MM.1S (cell line): ENCODE measurements at places on chromosomes 16 and 17.

DNA sequence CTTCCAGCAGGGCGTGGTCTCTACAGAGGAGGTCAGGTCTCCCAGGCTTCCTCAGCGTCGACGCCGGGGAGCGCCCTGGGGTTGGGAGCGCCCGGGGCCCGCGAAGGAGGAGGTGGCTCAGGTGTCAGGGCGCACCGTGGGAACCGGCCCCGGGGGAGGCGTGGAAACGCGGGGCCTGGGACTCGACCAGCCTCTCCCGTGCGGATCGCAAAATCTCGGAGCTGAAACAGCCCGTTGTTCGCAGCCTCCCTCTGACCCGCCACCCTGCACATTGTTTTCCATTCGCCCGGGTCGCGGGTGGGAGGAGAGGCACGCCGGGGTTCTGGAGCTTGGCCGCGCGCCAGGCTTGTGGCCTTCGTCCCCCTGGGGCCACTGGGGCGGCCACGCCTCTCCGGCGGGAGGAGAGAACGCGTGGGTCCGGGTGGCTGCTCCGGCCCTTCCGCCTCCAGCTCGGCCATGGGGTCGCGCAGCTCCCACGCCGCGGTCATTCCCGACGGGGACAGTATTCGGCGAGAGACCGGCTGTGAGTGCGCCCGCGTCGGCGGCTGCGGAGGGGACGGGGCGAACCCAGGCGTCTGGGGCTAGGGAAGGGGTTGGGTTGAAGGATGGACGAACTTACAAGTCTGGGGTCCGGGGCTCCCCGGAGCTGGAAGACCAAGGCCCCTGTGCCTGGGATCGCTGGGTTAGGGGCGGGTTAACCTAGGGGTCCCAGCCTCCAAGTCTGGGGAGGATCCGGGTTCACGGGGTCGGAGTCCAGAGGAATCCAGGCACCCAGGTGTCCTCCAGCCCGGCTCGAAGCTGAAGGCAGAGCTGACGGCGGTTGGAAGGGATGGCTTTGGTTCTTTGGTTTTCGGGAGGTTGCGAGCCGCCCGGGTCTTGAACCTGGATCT, at the start of gene CHP2:
Gene CHP2, plus strand, starts transcription at position 433 of the 890 bp plus-strand sequence. Its CDS starts 24 bp downstream, at position 457.
- no peaks in the 10 kb centered on the region for H3K27me3 ChIP-seq
- no peaks in the 10 kb centered on the region for H3K4me1 ChIP-seq
- H3K4me3 ChIP-seq = no peak within 1 kb of the TSS
- DNase-seq = no peak
- H3K36me3 ChIP-seq = no peaks in the 10 kb centered on the region

DNA sequence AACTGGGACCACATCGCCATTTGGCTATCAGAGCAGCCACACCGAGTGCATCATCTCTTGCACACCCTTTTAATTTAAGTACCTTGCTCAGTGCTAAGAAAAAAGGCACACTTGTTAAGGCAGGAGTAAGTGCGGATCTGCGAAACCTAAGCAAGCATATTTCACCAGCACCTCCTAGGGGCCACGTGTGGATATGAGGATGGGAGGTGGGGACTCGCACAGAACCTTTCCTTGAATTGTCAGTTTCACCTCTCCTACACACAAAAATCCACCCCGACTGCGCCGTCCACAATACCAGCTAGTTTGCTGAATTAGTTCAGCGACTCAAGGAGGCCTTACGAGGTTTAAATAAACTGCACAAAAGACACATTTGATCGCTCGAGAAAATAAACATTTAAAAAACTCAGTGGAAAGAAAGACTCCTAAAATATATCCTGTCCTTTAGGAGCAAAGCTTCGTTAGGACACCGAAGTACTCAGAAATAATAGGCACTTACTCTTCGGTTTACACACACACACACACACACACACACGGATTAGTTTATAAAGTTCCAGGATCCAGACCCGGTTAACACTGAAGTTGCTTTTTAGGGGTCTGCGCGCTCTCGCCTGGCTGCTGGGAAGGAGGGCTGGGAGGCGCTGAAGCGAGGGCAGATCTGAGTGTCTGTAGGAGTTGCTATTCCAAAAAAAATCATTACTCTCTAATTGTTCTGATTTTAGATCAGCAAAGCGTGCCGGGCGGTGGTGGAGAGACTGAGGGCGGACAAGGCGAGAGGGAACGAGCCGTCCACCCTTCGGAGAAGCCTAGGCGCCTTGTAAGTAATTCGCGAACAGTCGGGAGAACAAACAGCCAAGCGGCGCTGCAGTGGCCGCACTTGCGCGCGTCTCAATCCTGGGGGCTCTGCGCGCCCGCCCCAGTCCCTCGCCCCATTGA, 1.0 kb upstream of the KCNJ2 start:
- H3K27me3 ChIP-seq = peaks cover 4% of the 10 kb centered on the region; the same call in 1 of the 2 replicates
- no peaks in the 10 kb centered on the region for H3K36me3 ChIP-seq
- no peaks in the 10 kb centered on the region for H3K4me1 ChIP-seq
- H3K27ac ChIP-seq = no peak overlapping the region

- no peaks in the 10 kb centered on the region for H3K4me1 ChIP-seq
- H3K27ac ChIP-seq = no peak overlapping the region
- no peak for DNase-seq
- no peak overlapping the region for H3K4me3 ChIP-seq
- no peaks in the 10 kb centered on the region for H3K36me3 ChIP-seq
Observed at GRCh38 chr16:81945665-81946064, 65.6 kb downstream of the SDR42E1 start.

DNA sequence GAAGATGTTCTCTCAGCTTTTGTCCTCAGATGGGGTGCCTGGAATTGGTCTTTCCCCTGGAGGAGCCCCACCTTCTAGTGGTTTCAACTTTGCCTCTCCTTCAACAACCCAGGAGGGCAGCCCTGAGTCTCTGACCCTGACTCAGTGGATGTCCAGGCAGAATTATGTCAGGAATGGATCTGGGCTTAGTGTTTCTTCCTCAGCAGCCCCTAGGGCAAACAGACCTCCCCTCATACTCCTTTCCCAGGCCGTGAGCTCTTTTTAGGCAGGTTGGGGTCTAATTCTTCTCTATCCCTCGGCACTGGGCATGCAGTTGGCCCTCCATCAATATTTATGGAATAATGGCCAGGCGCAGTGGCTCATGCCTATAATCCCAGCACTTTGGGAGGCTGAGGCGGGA, 20.2 kb upstream of the FMNL1 start:
- H3K27ac ChIP-seq = no peak overlapping the region
- H3K27me3 ChIP-seq = no peaks in the 10 kb centered on the region
- no peaks in the 10 kb centered on the region for H3K4me1 ChIP-seq

DNA sequence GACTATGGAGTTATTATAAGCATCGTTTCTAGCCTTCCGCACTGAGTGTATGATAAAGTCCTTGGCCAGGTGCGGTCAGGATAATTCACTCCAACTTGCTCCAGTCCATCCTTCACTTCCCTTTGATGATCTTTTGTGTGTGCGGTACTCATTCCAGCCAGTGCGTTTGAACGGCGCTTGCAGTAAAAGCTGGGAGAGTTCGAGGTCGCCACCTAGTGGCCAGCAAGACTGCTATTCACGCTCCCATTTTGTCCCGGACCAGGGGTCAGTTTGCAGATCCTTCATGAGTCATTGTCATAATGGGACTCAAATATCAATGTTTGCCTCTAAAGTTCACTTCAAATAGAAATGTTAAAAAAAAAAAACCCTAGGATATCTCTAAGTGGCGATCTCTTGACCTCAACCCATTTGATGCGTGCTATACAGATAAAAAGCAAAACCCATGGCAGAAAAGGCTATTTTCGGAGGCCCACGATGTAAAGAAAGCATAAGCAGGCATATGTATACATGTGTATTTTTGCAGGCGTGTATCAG, 417.1 kb downstream of the TMEM114 start:
- H3K36me3 ChIP-seq = no peaks in the 10 kb centered on the region
- H3K4me3 ChIP-seq = no peak overlapping the region
- H3K27ac ChIP-seq = no peak overlapping the region
- DNase-seq = peak; percentile 28
- H3K4me1 ChIP-seq = no peaks in the 10 kb centered on the region

DNA sequence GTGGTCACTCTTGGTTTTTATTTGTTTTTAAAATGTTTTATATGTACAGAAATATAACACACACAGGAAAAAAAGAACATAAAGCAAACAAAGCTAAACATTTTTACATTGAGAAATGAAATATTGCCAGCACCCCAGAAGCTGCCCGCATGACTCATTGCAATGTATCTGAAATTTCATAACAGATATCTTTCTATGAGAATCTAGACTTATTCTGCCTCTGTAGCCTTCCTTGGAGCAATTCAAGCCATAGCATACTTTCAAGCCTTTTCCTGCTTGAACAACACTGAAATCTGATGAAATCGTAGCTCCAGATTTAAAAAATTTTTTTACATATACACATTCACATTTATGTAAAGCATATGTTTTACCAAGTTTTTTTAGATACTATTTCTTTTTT, 86.9 kb downstream of the RBBP6 start:
- DNase-seq = no peak
- no peaks in the 10 kb centered on the region for H3K36me3 ChIP-seq
- no peaks in the 10 kb centered on the region for H3K27me3 ChIP-seq
- H3K4me1 ChIP-seq = no peaks in the 10 kb centered on the region
- no peak overlapping the region for H3K27ac ChIP-seq
- H3K4me3 ChIP-seq = no peak overlapping the region

DNA sequence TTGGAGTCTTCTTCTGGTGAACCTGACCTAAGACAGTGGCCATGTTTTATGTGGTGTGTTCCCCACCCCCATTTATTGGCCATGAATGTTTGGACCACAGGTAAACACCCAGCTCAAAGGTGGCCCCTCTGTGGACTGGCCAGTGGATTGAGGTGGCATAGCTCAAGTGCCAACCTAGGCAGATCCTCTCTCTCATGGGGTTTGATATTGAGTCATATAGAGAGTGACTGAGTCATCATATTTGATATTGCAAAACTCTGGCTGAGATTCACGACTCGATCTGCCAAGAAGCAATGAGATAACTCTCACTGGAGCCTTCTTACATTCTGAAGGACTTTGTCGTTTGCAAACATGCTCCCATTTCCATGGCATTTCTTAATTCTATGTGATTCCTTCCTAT, 10.5 kb upstream of the TEKT3 start:
- H3K36me3 ChIP-seq = no peaks in the 10 kb centered on the region
- no peak for DNase-seq
- no peaks in the 10 kb centered on the region for H3K27me3 ChIP-seq
- no peak overlapping the region for H3K4me3 ChIP-seq

DNA sequence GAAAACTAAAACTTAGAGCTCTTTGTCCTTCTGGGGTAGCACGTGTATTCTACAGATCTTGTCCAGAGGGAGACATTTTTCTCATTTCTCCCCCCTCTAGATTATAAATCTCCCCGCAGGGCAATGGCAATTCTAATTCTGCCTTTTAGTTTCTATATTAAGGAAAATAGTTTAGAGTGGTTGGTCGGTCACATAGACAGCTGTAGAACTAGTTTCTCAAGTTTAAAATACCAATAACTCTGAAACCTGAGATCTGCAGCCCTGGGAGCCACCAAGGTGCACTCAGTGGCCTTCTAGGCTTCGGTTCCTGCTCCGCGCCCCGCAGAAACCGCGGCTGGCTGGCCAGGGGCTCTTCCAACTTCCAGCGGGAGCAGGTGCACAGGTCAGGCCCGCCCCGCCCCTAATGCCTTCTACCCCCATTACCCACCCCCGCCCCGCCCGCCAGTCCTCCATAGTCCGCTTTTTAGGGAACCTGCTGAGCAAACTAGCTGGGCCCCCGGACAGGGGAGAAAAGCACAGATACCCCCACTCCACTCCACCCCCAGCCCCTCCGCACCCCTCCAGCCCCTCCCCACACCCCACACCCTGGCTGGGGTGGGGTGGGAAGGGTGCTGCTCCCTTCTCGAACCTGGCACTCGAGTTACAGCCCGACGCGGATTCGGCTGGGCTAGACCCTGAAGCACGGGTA, 431 bp downstream of the SLFN11 start:
- H3K4me3 ChIP-seq = peak overlapping the region; percentile 73
- no peaks in the 10 kb centered on the region for H3K27me3 ChIP-seq
- H3K36me3 ChIP-seq = no peaks in the 10 kb centered on the region

GRCh38 chr17:64781014-64781756, 119.1 kb upstream of the SMURF2 start:
- peak overlapping the region; percentile 55 for H3K4me3 ChIP-seq
- peak; percentile 34 for DNase-seq
- 0 out of 2 replicates have a peak, but pooled peaks cover 6% of the 10 kb centered on the region for H3K4me1 ChIP-seq
- H3K36me3 ChIP-seq = no peaks in the 10 kb centered on the region

- peaks cover 8% of the 10 kb centered on the region for H3K4me1 ChIP-seq
- no peak overlapping the region for H3K4me3 ChIP-seq
- DNase-seq = no peak
- H3K27me3 ChIP-seq = no peaks in the 10 kb centered on the region
- H3K27ac ChIP-seq = no peak overlapping the region
Observed at GRCh38 chr17:75512926-75513640, 2.3 kb downstream of the CASKIN2 start.

DNA sequence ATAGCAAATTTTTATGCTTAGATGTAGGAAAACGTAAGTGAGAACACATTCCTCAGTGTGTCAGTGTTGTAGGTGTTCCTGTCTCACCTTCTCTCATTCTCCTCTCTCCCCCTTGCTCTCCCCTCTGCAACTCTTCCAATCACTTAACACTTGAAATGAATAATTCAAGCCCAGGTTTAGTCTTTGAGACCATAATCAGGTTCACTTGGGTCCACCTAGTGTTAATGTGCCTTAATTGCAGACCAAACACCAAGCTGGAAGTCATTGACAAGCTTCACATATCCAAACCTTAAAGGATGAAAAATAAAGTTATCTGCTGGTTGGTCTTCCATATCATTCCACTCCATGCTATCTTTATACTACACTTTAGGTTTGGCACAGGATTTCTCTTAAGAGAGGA, 37.0 kb downstream of the STXBP4 start:
- H3K27ac ChIP-seq = no peak overlapping the region
- H3K4me3 ChIP-seq = no peak overlapping the region
- H3K4me1 ChIP-seq = no peaks in the 10 kb centered on the region
- DNase-seq = peak; percentile 24
- H3K36me3 ChIP-seq = no peaks in the 10 kb centered on the region
- no peaks in the 10 kb centered on the region for H3K27me3 ChIP-seq

DNA sequence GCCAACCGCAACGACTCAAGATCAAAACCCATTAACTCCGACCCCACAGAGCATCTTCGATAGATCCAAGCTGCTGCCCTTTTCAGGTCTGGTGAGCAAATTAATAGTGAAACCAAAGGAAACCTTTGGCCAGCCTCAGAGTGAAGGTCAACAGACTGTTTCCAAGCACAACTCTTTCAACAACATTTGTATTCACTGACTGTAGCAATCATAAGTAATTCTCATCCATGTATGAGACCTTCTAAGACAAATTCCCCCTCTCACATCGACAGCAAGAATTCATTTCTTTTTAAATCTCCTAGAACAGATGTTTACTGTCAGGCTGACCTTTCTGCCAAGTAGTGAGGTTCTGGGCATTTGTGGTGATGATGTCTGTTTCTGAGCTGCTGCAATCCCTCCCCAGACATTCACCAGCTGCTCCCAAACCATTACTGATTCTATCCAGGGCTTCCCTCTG, 64.2 kb downstream of the SLC39A11 start:
- DNase-seq = no peak
- H3K27ac ChIP-seq = no peak overlapping the region
- no peaks in the 10 kb centered on the region for H3K27me3 ChIP-seq
- no peak overlapping the region for H3K4me3 ChIP-seq
- H3K36me3 ChIP-seq = no peaks in the 10 kb centered on the region
